Activated T-cell treated with anti-CD3 and anti-CD28 coated beads for 24 hours (primary cell): ENCODE measurements at places on chromosomes 6 and 20.

- DNase-seq: no peak
Observed at GRCh38 chr20:52529826-52530225, 338.2 kb upstream of the ZFP64 start.

GRCh38 chr6:131101911-131102680 is 33.2 kb upstream of the AKAP7 start:
- DNase-seq: no peak

GRCh38 chr6:33610779-33611732 is 10.1 kb upstream of the ITPR3 start:
- DNase-seq: no peak

DNA sequence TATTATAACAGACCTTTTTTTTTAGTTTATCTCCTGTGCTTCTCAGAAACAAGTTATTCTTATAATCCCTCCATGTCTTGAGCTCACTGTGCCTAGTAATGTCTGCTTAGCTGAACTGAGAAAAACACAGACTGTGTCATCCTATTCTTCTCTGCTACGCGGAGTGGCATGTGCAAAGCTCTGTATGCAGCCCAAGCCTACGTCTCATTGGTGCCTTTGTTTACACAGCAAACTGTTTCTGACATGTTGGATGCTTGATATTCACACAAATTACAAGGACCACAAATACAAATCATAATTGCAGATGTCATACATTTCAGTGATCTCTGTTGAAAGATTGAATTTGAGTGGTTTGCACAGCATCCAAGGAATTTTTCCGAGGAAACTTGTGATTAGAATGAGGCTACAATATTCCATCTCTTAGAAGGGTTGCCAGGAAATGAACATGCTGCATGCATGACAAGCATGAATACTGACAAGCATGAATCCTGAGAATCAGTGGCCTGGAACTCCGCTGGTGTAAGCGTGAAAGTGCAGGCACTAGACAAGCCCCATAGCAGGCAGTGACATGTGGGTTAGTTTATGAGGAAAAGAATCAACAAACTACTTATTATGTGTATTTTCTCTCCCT is 128.4 kb upstream of the SGK1 start:
- no peak for DNase-seq

DNA sequence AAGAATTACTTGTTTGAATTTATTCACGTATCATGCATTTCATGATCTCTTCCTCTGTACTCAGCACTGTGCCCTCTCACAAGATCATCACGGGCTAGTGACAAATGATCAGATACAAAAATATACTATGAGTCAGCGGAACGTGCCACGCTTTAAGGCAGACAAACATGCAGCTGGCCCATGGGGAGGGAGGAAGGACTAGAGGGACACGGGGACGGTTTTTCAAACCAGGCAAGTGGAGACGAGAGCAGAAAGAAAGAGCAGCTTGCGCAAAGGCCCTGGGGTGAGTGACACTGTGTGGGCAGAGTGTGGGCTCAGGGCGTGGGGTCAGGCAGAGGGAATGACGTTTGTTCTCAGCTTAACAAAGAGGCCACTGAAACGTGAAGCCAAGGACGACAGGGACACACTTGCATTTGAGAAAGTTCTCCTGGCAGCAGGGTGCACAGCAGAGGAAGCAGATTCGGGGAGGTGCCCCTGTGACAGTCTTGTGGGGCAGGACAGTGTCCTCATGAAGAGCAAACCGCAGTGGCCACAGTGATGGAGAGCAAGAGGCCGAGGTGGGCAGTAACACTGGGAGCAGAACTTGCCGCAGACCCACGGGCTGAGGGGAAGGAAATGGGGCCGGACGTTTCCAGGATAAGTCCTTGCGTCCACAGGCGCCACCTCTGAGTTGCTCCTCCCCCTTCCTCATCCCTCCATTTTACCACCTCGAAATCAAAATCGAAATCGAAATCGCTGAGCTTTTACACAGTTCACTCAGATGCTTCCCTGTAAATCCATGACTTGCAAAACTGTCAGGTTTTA is 6.9 kb upstream of the RPS6KA2 start:
- no peak for DNase-seq

- no peak for DNase-seq
Observed at GRCh38 chr6:144284478-144284782, 705 bp upstream of the UTRN start.

GRCh38 chr6:74654296-74654695 is 551.6 kb downstream of the COL12A1 start:
- DNase-seq: no peak

GRCh38 chr6:110800839-110801196 is 14.5 kb downstream of the CDK19 start:
- no peak for DNase-seq

- no peak for DNase-seq
Observed at GRCh38 chr20:50211091-50211490, 20.5 kb downstream of the CEBPB start.
